ENCODE measurements at places on chromosomes 2 and 18.

GRCh38 chr2:165013944-165014619, 58.8 kb upstream of the SLC38A11 start:
- DNase-seq = no peak

- DNase-seq = no peak
These were observed 7.8 kb downstream of the FAM117B start for GRCh38 chr2:202642567-202642966.

GRCh38 chr2:151637271-151637781, 97.0 kb downstream of the NEB start:
- DNase-seq = peak; percentile 66

GRCh38 chr2:130957915-130958314, 121.2 kb downstream of the ARHGEF4 start:
- DNase-seq = no peak

GRCh38 chr2:84880645-84881521, at the start of gene TRABD2A:
Gene TRABD2A, minus strand, starts transcription at chr2:84881084. Its CDS starts 45 bp downstream, at chr2:84881039.
- DNase-seq = peak; percentile 49

DNA sequence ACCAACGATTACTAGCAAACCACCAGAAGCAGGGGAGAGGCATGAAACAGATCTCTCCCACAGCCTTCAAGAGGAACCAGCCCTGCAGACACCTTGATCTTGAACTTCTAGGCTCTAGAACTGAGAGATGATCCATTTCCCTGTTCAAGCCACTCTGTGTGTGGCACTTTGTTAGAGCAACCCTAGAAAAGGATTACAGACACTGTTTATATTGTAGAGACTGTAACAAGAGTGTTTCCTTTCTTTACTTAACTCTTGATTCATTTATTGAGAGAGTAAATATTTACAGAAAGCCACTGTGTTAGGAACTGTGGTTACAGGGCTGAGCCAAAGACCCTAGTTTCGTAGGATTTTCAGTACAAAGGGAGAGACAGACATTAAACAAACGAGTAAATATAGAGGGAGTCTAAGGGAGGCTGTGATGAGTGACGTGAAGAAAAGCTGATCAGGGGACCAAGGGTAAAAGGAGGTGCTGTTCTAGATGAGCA, 10.9 kb downstream of the CCDC68 start:
- no peak for DNase-seq

GRCh38 chr2:206442833-206443734, at the start of gene ADAM23:
Gene ADAM23, plus strand, starts transcription at chr2:206443532. Its CDS starts 335 bp downstream, at chr2:206443867.
- peak; percentile 45 for DNase-seq

Measured in stimulated activated CD4-positive, alpha-beta T cell treated with anti-CD3 and anti-CD28 coated beads, Interleukin-4, amount 100 ng/mL, for 4 hours (primary cell).